MCF 10A (cell line): ENCODE measurements at places on chromosomes 6 and 20.
A peak's percentile ranks its signal among the peaks of the same experiment; 100 is the strongest.

DNA sequence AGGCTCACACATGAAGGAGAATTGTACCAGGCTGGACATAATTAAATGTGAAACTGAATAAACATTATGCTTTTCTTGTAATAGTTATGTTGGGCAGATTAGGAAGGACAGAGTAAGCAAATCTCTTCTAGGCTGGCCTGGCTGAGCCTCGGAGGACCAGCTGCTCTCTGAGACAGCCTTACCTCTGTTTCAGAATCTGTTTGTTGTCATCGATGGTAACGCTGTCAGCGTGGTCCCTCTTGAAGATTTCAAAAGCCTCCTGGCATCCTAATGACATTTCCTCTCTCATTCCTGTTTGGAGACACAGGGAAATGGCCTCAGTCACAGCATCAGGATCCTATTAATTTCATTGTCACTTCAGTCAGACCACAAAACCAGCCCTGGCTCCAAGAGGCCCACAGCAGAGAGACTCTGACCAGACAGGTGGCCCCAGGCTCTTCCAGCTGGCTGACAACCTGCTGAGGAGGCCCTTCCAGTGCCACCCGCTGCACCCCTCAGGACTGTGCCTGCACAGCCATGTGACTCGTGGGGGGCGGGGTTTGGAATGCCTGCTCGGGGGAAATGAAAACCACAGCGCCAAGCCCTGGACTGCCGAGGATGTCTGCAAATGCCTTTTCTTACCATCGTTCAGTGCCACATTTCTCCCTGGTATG lies 108.5 kb upstream of the KCNK16 start:
- peak; percentile 41 for DNase-seq

- DNase-seq: no peak
Observed at GRCh38 chr20:62693524-62693922, 15.1 kb upstream of the NTSR1 start.

DNA sequence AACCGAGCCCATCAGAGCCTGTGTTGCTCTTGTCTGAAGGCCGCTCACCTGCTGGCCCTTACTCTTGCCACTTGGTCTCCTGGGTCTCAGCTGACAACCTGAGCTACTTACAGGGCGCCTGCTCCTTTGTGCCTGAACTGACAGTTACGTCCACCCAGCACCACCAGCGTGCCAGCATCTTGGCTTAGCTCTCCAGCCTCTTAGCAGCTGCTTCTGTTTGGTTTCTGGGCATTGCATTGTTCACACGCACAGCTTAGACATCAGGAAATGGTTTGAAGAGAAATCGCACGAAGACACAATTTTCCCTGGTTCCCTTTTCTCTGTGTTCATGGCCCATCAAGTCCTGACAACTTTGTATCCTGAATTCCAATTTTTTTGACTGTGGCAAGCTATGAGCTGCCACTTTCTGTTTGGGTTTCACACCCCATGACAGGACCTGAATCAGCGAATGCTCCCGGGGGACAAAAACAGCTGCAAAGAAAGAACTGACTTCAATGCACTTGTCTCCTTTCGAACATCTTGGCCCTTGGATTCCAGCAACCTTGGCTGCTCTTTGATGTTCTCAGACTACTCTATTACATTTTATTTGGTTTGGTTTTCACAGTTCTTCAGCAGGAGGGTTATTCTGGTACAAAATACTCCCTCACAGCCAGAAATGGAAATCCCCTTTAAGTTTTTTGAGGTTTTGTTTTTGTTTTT lies 45.2 kb upstream of the LY86 start:
- DNase-seq: no peak

GRCh38 chr20:9927224-9927623 lies 88.3 kb upstream of the PAK5 start:
- DNase-seq: peak; percentile 62

- no peak for DNase-seq
Observed at GRCh38 chr6:150640556-150641209, 41.0 kb downstream of the PLEKHG1 start.

- DNase-seq: no peak
Observed at GRCh38 chr20:31966991-31967655, 828 bp upstream of the XKR7 start.

GRCh38 chr20:53070706-53071392 lies 98.7 kb downstream of the TSHZ2 start:
- peak; percentile 63 for DNase-seq

DNA sequence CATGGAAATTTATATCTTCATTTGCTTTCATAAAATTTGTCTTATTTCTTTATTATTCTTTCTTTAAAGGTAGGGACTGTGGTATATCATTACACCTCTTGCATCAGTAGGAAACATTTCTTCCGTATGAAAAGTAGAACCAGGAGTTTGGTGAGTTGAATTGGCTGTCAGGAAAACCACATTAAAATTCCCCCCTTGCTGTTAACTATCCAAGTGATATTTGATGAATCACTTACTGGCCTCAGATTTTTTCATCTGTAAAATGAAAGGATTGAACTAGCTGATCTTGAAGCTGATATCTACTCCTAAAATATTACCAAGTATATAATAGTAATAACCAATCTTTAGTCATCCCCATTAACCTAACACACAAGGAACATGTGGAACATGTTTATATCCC lies 460.9 kb downstream of the GJA1 start:
- no peak for DNase-seq

GRCh38 chr20:17916433-17916891 lies 52.1 kb downstream of the SNX5 start:
- DNase-seq: no peak

- no peak for DNase-seq
Observed at GRCh38 chr6:85966828-85967227, 324.1 kb upstream of the SYNCRIP start.

DNA sequence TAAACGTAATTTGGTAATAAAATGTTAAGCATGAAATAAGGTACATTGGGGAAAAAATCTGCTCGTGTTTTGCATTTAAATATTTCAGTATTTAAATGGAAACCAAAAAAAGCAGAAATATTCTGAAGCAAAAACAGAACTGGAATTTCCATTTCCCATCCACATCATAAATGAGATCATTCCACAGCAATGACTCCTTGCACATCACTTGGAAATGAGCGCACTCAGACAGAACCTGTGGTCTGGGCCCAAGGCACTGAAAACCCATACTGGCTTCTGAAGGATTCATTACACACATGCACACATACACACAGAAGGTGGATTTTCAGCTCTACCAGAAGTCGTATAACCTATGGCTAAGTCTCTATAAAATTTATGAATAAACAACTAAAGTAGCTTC lies 174.8 kb downstream of the IBTK start:
- DNase-seq: no peak

- DNase-seq: no peak
Observed at GRCh38 chr6:136334853-136335252, 45.2 kb upstream of the BCLAF1 start.

DNA sequence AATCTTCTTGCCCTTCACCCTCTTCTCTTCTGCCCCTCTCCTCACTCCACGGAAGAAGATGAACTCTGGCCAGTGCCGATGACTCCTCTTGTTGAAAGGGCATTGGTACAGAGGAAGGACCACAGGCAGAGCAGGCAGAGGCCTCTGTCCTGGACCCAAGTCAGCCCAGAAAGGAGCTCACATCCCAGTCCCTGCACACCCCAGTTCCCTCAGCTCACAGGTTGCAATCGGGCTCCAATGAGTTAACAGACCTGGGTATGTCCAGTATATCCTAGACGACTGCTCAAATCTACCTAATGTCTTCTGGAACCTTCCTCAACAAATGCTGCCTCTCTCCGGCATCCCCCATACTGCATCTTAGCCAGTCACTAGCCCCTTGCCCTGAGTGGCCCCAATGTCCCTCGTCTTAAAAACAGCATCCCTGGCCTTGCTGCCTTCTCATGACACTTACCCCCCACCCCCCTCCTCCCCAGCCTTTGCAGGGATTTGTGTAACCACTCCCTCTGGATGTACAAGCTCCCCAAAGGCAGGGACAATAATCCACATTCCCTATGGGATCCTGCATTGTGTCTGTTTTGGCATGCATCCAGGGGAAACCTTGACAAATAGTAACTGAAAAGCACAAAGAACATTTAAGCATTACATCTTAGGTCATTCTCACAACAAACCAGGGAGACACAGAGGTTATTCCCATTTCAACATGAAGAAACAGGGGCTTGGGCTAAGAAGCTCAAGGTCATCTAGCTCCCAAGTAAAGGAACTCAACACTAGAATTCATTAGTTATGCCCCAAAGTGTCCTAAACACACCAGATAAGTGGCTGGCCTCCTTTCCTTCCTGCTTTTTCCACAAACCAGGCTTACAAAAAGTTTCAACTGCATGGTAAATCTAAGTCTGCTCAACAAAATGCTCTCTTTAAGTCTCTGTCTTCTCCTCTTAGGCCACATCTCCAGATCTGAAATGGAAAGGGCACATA lies 45.1 kb downstream of the TRERF1 start:
- DNase-seq: peak; percentile 59

DNA sequence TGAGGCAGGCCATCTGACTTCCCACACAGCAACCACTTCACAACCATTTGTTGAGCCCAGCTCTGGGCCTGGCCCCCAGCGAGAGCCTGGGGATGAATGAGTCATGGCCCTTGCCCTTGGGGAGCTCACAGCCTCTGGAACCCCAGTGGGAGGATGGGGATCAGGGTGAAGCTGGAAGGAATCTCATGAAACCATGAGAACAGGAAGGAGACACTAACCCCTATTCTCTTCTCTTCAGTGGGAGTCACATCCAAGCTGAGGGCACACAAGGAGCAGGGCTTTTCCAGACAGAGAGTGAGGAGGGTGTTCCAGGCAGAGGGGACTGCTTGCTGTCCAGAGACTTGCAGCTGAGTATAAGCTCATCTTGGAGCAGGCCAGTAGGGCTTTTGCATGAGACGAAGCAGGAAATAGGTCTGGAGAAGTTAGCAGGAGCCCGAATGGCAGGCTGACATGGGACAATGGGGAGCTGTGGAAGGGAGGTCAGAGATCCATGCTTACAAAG lies 7.5 kb downstream of the FOXS1 start:
- DNase-seq: peak; percentile 52

DNA sequence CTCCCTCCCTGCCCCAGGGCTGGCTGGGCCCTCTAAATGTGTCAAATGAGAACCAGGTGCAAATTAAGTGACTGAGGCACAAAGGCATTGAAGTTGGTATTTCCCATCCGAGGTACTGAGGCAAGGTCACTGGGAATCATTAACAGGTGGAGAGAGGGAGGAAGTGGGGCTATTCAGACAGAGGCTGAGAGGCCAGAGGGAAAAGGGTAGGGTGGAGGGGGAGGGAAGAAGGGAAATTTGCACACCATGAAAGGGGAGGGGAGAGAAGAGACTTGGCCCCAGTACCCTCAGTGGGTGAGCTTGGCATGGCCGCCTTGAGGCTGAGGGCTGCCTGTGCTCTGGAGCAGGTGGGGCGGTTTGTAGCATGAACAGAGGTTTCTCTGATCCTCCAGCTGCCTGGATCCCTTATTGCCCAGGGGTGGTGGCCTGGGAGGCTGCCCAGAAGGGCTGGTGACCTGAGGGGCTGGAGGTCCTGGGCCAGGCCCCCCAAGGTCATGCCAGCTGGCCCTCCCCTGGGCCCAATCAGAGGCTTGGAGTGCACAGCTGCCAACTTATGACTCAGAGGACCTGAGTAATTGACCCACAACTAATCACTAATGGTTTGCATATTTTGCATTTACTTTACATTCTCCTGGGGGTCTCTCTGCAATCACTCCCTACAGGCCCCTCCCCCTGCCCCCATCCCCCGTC lies 40.3 kb upstream of the ZFAND3 start:
- DNase-seq: no peak

GRCh38 chr6:127436578-127437110 lies 22.5 kb downstream of the KIAA0408 start:
- DNase-seq: no peak

- DNase-seq: peak; percentile 78
Observed at GRCh38 chr20:44733341-44734069, 12.2 kb upstream of the KCNK15 start.

- DNase-seq: no peak
Observed at GRCh38 chr20:54843865-54844264, 368.5 kb downstream of the DOK5 start.

DNA sequence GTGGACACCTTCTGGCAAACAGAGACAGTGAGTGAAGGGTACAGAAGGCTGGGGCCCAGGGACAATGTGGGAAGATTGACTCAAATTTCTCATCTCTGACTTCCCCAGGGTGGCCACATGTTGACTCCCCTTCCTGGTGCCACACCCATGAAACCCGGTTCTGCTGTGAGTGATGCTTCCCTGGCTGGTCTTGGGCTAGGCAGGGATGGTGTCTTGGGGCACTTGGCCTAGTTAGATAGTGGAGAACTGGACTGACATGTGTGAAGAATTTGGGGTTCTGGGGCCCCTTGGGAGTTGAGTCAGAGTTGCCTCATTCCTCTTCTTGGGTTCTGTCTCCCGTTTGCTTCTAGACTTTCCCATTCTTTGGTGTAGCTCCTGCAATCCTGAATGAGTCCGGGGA lies 34.2 kb downstream of the GSS start:
- no peak for DNase-seq

DNA sequence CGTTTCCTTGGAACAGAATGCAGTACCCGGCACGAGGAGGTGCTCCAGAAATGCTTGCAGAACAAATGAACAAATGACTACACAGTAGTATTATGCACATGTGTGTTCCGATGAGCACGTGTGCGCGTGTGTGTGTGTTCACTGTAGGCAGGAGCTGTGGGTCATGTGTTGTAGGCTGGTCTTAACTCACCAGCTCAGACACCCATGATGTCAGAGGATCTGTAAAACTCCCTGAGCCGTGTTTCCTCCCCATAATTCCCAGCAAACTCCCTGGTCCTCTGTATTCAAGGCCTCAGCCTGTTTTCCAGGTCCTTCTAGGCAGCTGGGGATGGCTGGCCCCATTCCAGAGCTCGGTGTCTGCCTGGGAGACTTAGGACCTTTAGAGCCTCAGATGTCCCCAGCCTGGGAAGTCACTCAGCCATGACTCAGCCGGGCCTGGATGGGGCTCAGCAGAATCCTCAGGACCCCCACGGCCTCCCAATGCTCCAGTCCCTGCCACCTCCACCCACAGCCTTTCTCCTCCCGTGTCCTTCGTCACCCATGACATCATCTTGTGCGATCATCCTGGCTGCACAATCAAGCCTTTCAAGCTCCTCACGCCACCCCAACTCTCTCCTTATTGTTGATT lies 475.0 kb upstream of the SULF2 start:
- DNase-seq: no peak

GRCh38 chr6:22437665-22438064 lies 131.7 kb upstream of the HDGFL1 start:
- DNase-seq: no peak

- DNase-seq: no peak
Observed at GRCh38 chr6:54254886-54255285, 53.4 kb upstream of the TINAG start.

- peak; percentile 6 for DNase-seq
Observed at GRCh38 chr20:48421547-48421946, 406.3 kb downstream of the PREX1 start.

- no peak for DNase-seq
Observed at GRCh38 chr20:54166987-54167662, 6.7 kb downstream of the CYP24A1 start.
